ENCODE measurements at places on chromosomes 13 and 19.

- DNase-seq = no peak
Measured at GRCh38 chr19:3897936-3898335, 17.5 kb downstream of the ATCAY start.

DNA sequence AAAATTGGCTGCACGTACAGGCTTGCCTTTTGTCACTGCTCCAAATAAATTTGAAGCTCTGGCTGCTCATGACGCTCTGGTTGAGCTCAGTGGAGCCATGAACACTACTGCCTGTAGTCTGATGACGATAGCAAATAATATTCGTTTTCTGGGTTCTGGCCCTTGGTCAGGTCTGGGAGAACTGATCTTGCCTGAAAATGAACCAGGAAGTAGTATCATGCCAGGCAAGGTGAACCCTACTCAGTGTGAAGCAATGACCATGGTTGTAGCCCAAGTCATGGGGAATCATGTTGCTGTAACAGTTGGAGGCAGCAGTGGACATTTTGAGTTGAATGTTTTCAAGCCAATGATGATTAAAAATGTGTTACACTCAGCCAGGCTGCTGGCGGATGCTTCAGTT is 16.1 kb upstream of the AKAP11 start:
- no peak for DNase-seq

DNA sequence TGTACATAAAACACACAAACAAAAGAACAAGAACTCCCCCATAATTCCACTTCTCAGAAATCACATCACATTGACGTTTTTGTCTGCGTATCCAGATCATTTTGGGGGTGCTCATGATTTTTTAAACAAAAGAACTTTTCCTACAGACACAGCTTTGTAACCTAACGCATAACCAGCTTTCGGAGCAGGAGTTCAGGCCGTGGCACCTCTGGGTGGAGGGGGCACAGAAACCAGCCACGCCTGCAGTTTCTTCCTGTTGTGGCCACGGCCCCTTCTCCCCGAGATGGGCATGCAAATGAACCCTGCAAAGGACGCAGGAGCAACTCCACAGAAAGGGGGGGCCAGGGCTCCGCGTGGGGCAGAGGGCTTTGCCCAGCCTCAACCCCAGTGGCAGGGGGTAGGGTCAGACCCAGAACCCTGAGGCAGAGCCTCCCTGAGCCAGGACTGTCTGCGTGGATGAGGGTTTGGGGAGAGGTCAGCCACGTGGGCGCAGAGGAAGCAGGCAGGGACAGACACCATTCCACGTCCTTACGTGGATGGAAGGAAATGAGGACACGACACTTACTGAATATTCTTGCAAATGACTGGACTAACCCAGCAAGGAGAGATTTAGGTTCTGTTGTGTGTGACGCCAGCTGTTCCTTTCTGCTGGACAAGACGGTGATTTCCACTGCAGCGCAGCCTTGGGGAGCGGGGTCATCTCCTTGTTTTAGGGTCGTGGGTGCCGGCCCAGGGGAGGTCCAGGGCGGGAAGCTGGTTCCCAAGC is 64.4 kb downstream of the RASA3 start:
- DNase-seq = no peak

GRCh38 chr13:102097708-102098107 is 304.1 kb downstream of the FGF14 start:
- DNase-seq = no peak

DNA sequence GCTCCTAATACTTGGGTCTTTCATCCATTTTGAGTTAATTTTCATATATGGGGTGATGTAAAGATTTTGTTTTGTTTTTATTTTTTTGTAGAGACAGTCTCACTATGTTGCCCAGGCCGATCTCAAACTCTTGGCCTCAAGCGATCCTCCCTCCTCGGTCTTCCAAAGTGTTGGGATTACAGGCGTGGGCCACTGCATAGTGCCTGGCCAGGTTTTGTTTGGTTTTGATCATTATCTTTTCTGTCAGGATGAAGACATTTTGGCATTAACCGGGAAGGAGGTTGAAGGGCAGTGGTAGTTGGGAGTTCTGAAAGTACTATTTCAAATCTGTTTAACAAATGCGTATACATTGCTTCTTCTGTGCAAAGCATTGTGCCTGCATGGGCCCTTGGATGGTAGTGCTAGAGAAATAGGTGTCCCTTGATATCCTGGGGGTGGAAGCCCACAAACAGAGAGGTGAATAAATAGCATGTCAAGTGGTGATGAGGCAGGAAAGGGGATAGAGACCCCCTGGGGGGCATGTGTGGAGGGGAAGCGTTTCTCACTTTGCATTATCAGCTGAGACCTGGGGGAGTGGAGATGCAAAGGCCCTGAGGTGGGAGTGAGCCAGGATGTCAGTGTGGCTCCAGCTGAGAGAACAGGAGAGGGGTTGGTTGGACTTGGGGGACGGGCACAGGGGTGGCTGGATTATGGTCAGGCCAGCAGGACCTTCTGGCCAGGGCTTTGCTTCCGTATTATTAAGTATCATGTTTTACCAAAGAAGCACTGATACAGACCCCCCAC is 41.4 kb downstream of the GATAD2A start:
- no peak for DNase-seq
